Dermis blood vessel endothelial cell (primary cell): ENCODE measurements at places on chromosomes 6 and 20. TPM values are rescaled to one million over a fixed set of nuclear protein-coding genes. Genes with fewer than 3 reads are reported as not detected.

- no peak for DNase-seq
Observed at GRCh38 chr6:166435574-166435973, 52.8 kb upstream of the MPC1 start.

DNA sequence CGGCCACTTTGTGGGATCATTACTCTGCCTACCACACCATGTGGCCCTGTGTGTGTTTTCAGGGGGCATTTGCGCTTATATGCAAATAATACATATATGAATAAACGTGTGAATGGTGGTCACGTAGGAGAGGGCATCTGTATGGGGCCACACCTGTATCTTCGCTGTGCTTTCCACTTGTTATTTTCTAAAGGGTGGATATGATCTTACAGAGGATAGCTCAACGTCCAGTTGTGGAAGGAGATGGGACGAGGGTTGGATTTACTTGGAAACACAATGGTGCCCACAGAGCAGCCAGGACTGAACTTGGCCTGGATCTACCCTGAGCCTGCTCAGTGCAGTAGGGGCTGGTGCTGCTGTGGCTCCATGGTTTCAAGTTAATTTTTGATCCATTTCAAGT lies 93.3 kb downstream of the YTHDF1 start:
- no peak for DNase-seq

GRCh38 chr6:157374889-157375443 lies 6.0 kb upstream of the ZDHHC14 start:
- DNase-seq = peak; percentile 25

GRCh38 chr20:36018208-36018988 lies 50.0 kb downstream of the CNBD2 start:
- DNase-seq = peak; percentile 8

GRCh38 chr20:14790771-14791620 lies 453.6 kb upstream of the FLRT3 start:
- no peak for DNase-seq

Gene F13A1
- not detected in 2 replicates for total RNA-seq

GRCh38 chr6:134454794-134455193 lies 136.9 kb upstream of the SGK1 start:
- no peak for DNase-seq

DNA sequence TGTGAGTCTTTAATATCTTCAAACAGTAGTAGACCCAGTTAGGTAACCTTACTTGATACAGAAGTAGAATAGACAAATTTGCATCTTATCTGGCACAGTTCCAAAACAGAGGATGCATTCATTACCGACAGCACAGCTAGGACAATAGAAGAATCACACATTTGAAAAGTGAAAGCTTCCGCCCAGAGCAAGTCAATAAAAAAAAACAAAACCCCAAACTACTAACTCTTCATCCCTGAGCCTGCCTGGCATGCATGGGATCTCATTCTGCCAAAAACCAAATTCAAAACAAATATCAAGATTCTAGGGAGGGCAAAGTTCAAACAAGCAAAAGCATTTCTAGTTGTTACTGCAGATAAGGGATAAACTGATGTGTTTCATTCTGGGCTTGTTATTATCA lies 235.4 kb downstream of the BTBD9 start:
- DNase-seq = peak; percentile 71

- peak; percentile 74 for DNase-seq
Observed at GRCh38 chr6:3750317-3751076, 1.0 kb downstream of the PXDC1 start.

Gene BCAS4
- total RNA-seq = 0.34 and 0.51 TPM in 2 replicates

Gene RIMS1
- 5.9 and 7.5 TPM in 2 replicates for total RNA-seq

Gene VGLL2
- total RNA-seq = not detected in 2 replicates

DNA sequence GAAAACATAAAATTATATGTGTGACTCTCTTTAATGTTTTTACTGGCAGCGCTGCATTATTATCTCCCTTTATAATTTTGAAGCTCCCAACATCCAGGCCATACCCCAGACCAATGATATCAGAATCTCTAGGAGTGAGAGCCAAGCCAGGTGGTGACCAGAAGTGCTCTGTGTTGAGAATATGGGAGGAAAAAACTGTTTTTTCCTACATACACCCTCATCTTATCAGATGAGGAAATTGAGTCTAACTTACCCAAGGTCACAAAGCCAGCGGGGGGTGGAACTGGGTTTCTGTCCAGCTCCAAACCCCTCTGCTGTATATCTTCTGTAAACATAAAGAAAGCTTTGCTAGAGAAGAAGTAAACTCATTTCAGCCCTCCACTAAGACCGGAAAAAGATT lies 42.5 kb downstream of the LY86 start:
- no peak for DNase-seq

DNA sequence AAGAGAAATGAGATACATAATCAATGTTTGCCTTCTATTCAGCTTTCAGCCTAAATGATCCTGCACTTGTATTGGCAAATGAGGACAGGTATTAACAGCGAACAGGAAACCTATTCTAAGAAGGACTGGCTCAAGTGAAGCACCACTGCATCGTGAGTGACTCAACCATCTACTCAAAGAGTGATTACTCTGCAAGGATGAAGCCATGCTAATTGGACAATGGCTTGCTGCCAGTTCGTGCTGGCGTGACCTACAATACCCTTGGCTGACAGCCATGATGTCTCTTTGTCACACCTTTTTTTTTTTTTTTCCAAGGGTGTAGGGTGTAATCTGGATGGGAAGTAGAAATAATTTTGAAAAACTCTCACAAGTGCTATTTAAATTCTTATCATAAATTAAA lies 104.9 kb downstream of the GJA10 start:
- DNase-seq = peak; percentile 77

DNA sequence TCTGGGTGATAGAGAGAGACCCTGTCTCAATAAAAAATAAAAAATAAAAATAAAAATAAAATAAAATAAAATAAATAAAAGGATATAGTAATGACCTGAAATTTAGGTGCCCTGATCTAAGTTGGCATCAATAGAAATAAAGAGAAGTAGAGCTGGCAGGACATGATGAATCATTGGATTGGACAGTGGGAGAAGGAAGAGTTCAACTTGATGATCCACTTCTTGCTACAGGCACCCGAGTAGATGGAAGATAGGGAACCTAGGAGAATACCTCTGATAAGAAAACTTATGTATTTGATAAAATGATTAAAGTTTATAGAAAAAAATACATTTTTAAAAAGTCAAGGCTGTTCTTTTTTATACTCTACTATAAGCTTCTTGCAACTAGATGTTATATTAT lies 79.0 kb downstream of the ADTRP start:
- DNase-seq = no peak

DNA sequence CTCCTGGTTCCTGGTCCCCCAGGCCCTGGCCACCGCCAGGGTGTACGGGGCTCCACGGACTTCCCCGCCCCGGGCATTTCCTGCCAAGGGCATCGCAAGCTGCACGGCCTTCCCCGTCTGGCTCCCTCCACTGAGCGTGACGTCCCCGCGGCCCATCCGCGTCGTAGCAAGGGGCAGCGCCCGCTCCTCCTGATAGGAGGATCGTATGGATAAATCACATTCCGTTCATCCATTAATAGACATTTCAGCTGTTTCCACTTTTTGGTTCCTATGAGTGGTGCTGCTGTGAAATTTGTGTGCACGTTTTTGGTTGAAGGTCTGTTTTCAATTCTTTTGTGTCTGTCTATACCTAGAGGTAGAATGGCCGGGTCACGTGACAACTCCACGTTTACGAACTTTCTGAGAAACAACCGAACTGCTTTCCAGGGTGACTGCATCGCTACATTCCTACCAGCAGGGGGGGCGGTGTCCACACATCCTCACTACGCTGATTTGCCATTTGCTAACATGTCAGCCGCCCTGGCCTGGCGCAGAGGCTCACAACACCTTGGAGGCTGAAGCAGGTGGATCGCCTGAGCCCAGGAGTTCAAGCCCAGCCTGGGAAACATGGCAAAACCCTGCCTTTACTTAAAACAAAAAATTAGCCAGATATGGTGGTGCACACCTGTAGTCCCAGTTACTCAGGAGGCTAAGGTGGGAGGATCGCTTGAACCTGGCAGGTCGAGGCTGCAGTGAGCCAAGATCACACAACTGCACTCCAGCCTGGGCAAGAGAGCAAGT lies 37.7 kb downstream of the KCNQ2 start:
- peak; percentile 84 for DNase-seq

GRCh38 chr20:62786157-62786556 lies 10.1 kb upstream of the MRGBP start:
- DNase-seq = no peak

Gene CDC5L
- 26.2 and 31.1 TPM in 2 replicates for total RNA-seq

DNA sequence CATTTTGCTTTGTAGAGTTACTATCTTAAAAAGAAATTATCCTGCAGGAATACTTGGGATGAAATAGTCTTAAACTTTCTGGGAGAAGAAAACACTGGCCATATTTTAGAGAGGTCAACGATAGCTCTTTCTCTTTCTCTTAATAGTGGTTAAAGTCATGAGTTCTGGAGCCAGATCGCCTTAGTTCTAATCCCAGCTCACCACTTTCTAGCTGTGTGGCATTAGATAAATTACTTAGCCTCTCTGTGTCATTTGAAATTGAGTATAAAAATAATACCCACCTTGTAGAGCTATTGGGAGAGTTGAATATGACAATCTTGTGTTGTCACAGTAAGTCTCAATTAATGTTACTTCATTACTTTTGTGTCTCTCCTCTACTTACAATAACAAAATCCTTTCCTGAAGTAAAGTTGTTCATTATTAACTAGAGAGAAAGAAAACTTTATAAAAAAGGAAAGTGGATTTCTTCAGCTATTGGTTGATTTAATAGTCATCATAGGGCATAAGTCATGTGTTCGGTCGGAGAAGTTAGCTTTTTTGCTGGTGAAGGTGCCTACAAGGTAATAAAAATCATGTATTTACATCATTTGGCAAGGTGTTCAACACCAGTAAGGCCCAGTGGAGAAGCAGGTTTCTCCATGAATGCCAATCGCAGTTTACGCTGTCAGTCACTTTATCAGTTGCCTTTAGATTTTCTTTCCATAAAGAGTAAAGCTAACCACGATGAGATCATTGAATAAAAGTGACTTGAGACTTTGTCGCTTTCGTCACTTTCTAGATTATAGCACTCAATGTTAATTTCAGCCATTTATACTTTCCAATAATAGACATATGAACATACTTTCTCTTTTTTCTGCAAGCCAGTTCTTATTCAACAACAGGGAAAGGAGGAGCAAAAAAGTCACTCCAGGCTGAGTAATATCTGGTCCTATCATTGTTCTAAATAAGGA lies 2.0 kb downstream of the NEDD9 start:
- peak; percentile 58 for DNase-seq

DNA sequence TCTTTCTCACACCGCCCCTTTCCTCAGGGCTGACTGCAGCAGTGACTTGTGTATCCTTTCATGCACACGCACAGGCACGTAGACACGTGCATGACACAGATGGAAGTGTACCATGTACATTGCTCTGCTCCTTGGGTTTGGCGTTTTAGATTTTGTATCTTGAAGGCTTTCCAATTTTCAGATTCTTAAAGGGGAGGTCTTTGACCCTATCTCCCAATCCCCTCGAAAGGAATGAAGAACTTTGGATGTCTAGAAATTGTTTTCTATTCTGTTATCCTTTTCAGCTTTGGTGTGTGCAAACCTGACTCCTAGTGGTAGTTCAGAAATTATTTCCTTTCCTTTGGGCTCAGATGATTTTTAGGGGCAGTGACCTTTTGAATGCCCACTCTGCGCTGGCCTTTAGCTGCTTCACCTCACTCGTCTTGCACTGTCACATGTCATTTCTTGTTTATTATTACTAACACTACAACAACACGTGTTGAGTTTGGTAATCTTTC lies 63.0 kb downstream of the HIVEP1 start:
- peak; percentile 36 for DNase-seq

DNA sequence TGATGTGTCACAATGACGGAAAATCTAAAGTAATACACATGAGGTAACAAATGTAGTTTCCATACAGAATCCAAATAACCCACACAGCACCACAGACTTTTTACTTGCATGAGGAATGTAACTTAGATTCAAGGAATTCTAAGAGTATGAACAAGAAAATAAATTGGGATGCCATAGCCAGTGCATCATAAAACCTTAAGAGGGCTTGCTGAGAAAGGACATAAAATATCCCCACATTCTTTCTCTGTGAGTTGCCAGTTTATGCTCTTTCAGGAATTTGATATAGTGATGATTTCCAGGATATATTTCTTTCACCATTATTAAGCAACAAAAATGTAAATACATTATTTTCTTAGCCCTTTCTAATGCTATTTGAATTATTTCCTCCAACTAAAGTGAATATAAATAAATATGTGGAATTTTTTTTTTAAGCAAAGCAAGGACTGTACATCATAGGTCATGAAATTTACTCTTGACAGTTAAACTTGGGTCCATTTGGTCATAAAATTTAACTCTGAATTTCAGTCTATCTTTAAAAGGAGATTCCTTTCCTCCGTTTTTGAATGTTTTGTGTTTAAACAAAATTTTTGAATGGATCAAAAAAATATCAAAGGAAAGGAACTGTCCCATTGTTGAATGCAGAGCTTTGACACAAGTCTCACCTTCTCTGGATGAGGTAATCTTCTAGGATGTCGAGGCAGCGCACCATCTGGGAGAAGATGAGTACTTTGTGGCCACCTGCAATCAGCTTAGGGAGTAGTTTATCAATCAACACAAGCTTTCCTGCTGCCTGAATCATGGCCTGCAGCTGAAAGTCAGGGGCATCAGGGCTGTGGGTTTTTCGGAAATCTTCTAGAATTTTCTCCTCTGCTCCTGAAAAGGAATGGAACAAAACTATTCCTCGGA lies 116.3 kb upstream of the EMILIN3 start:
- no peak for DNase-seq
